ENCODE measurements at places on chromosomes 1 and 21.

GRCh38 chr1:35447278-35447677 is 109.9 kb downstream of the KIAA0319L start:
- DNase-seq: no peak

- DNase-seq: no peak
These were observed 42.3 kb downstream of the AZIN2 start for GRCh38 chr1:33123266-33123665.

DNA sequence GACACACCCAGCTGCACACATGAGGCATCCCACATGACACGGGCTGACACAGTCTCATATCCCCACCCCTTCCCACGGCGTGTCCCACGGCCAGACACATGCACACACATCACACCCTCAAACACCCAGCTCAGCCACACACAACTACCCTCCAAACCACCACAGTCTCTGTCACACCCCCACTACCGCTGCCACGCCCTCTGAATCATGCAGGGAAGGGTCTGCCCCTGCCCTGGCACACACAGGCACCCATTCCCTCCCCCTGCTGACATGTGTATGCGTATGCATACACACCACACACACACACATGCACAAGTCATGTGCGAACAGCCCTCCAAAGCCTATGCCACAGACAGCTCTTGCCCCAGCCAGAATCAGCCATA is 22.6 kb downstream of the PODN start:
- DNase-seq: no peak

DNA sequence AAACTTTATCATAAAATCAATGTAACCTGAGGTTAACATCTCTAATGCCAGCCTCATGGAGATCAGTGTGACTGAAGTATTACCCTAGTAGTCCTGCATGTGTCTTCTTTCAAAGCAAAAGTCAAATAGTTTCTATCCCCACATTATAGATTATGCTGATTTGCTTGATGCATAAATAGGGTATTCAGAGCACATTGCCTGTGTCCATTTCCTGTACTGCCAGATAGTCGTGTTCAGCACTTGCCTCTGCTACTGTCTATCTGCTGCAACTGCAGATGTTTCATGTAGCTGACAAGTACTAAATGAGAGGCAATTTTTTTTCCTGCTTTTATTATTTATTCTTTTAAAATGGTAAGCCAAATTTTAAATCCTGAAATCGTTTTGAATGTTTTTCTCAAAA is 348.7 kb downstream of the CHRM3 start:
- DNase-seq: no peak

DNA sequence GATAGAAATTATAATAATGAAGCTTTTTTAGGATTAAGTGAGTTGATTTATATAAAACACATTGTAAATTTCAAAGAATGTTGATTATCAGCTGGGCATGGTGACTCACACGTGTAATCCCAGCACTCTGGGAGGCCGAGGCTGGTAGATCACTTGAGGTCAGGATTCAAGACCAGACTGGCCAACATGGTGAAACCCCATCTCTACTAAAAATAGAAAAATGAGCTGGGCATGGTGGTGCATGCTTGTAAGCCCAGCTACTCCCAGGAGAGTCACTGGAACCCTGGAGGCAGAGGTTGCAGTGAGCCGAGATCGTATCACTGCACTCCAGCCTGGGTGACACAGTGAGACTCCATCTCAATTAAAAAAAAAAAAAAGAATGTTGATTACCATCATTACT is 18.4 kb downstream of the ADAMTS1 start:
- DNase-seq: no peak

GRCh38 chr1:156102633-156103511 is 11.6 kb upstream of the LMNA start:
- peak; percentile 73 for DNase-seq
